Stomach (tissue), 19 donors: ENCODE measurements at places on chromosomes 1 and 21. TPM values are rescaled to one million over a fixed set of nuclear protein-coding genes. Genes with fewer than 3 reads are reported as not detected.

Gene OR10Z1
- total RNA-seq: not detected

Gene SLC2A1
- 8.2 TPM for total RNA-seq

Gene ARHGEF19
- total RNA-seq: 3.5 TPM

GRCh38 chr1:44254392-44254910 is 41.2 kb downstream of the DMAP1 start:
- H3K27ac ChIP-seq: no peak overlapping the region
- DNase-seq: no peak
- no peak overlapping the region for H3K4me3 ChIP-seq
- no peaks in the 10 kb centered on the region for H3K36me3 ChIP-seq

DNA sequence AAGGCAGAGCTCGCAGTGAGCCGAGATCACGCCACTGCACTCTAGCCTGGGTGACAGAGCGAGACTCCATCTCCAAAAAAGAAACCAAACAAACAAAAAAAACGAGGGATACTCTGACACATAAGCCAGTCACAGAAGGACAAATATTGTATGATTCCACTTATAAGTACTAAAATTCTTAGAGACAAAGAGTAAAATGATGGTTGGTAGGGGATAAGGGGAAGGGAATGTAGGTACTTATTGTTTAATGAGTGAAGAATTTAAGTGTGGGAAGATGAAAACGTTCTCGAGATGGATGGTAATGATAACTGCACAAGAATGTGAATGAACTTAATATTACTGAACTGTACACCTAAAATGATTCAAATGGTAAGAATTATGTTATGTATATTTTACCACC is 66.7 kb upstream of the GUCA2A start:
- H3K4me1 ChIP-seq: peaks cover 28% of the 10 kb centered on the region
- no peaks in the 10 kb centered on the region for H3K27me3 ChIP-seq
- H3K27ac ChIP-seq: no peak overlapping the region
- DNase-seq: no peak

Gene RGS13
- total RNA-seq: 1.4 TPM

Gene ARHGAP30
- 7.5 TPM for total RNA-seq

DNA sequence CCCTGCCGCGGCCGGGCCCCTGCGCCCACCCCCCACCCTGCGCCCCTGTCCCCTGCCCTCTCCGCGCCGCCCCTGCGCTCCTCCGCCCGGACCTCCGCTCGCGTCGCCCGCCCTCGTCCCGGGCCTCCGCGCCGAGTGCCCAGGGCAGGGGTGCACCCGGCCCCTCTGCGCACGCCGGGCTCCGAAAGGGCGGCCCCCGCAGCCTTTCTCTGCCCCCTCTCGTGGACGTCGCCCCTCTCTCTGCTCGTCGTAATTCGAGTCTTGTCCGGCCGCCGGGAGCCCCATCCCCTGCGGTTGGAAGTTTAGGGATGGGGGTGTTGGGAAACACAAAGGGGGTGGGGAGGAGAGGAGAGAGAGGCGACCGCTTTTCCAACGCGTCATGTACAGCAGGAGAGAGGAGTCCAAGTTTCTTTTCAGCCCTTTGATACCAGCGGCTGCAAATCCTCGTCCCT is 407 bp downstream of the GALNT2 start:
- H3K4me1 ChIP-seq: peaks cover 33% of the 10 kb centered on the region
- DNase-seq: peak; percentile 73
- peak overlapping the region; percentile 82 for H3K4me3 ChIP-seq
- H3K36me3 ChIP-seq: no peaks in the 10 kb centered on the region

DNA sequence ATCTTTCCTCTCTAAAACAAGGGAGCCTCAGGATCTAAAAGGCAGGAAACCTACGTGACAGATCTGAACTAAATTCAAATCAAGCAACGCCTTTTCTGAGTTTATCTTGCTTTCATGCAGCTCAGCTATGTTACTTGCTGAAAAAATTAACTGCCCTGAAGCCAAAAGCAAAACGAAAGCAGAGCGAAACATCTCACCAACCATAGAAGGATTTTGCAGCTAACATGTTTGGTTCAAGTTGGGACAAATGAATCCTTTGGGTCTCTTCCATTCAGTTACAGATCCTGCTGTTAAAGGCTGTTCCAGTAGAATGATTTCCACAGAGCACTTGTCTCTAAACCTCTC is 482 bp downstream of the SLC2A5 start:
- DNase-seq: no peak
- H3K4me1 ChIP-seq: peaks cover 34% of the 10 kb centered on the region
- no peaks in the 10 kb centered on the region for H3K27me3 ChIP-seq
- H3K27ac ChIP-seq: peak overlapping the region; percentile 55

GRCh38 chr1:164834641-164835040 is 275.7 kb downstream of the PBX1 start:
- no peak overlapping the region for H3K27ac ChIP-seq
- H3K4me3 ChIP-seq: no peak overlapping the region
- no peaks in the 10 kb centered on the region for H3K27me3 ChIP-seq
- no peaks in the 10 kb centered on the region for H3K36me3 ChIP-seq
- no peak for DNase-seq
- peaks cover 37% of the 10 kb centered on the region for H3K4me1 ChIP-seq

- no peaks in the 10 kb centered on the region for H3K27me3 ChIP-seq
- H3K36me3 ChIP-seq: no peaks in the 10 kb centered on the region
- no peaks in the 10 kb centered on the region for H3K4me1 ChIP-seq
- H3K27ac ChIP-seq: no peak overlapping the region
- no peak for DNase-seq
These were observed 56.9 kb downstream of the TRIM11 start for GRCh38 chr1:228349701-228350171.

Gene PCBP3
- total RNA-seq: 4.2 TPM

DNA sequence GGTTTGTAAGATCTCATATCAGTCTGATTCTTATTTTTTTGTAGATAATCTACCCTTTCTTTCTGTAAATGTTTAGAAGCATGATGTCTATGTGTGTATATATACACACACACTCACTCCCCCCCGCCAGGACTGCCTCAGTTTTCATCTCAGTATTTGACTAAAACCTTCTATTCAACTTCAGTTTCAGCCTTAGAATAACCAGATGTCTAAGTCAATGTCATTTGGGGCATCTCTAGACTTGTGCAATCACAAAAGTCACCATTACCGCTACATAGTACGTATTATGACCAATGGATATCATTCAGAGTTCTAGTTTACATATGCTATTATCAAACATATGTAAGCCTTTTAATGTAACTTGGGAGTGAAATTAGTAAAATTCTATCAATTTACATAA is 53.3 kb upstream of the BOLA1 start:
- H3K4me3 ChIP-seq: no peak overlapping the region
- H3K27ac ChIP-seq: no peak overlapping the region
- no peak for DNase-seq

Gene TBX19
- not detected for total RNA-seq

GRCh38 chr1:60841116-60842046 is 241.0 kb upstream of the NFIA start:
- no peak overlapping the region for H3K4me3 ChIP-seq
- no peaks in the 10 kb centered on the region for H3K27me3 ChIP-seq
- no peak overlapping the region for H3K27ac ChIP-seq
- no peaks in the 10 kb centered on the region for H3K36me3 ChIP-seq
- no peak for DNase-seq
- no peaks in the 10 kb centered on the region for H3K4me1 ChIP-seq

Gene AGO4
- 8.8 TPM for total RNA-seq

Gene KRTAP11-1
- not detected for total RNA-seq

Gene LRRN2
- 4.1 TPM for total RNA-seq

GRCh38 chr1:88608139-88608943 is 75.7 kb upstream of the PKN2 start:
- no peak for DNase-seq
- H3K4me1 ChIP-seq: no peaks in the 10 kb centered on the region
- no peaks in the 10 kb centered on the region for H3K36me3 ChIP-seq
- H3K4me3 ChIP-seq: no peak overlapping the region
- H3K27ac ChIP-seq: no peak overlapping the region
- no peaks in the 10 kb centered on the region for H3K27me3 ChIP-seq

Gene SPRR1A
- not detected for total RNA-seq

GRCh38 chr1:205286335-205286950 is 35.1 kb downstream of the NUAK2 start:
- no peaks in the 10 kb centered on the region for H3K36me3 ChIP-seq
- no peaks in the 10 kb centered on the region for H3K27me3 ChIP-seq
- no peak overlapping the region for H3K4me3 ChIP-seq
- H3K4me1 ChIP-seq: peaks cover 26% of the 10 kb centered on the region
- no peak for DNase-seq
- H3K27ac ChIP-seq: peak overlapping the region; percentile 71

Gene TRAF3IP3
- 2.2 TPM for total RNA-seq

DNA sequence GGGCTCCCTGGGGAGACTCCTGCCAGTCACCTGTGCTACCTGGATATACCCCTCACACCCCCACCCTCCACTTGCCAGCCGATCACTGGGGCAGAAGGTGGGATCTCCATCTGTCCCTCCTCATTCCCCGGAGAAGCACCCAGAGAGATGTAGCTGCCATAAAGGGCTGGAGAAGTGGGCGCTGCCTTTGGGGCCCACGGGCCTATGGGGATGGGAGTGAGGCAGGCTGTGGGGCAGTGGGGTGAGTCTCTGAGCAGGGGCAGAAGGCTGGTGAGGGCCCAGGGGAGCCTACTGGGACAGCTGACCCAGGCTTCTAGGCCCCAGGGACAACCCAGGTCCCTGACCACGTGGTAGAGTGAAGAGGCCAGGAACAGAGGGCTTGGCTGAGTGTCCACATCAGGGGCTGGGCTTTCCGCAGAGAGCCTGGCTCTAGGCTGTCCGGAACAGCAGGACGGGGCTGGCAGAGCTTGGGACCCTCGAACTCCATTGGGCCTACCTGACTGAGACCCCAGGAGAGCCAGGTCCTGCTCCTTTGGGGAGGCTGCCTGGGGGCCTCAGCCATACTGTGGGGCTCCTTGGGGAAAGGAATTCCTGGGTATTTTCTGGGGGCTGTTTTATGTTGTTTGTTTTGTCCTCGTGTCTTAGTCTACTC is 205.9 kb upstream of the VAMP3 start:
- no peaks in the 10 kb centered on the region for H3K27me3 ChIP-seq
- DNase-seq: no peak
- H3K36me3 ChIP-seq: no peaks in the 10 kb centered on the region

GRCh38 chr1:245345191-245345884 is 190.6 kb downstream of the KIF26B start:
- H3K36me3 ChIP-seq: no peaks in the 10 kb centered on the region
- no peaks in the 10 kb centered on the region for H3K4me1 ChIP-seq
- no peak overlapping the region for H3K27ac ChIP-seq
- no peaks in the 10 kb centered on the region for H3K27me3 ChIP-seq
- DNase-seq: peak; percentile 42
- H3K4me3 ChIP-seq: peak overlapping the region; percentile 19

DNA sequence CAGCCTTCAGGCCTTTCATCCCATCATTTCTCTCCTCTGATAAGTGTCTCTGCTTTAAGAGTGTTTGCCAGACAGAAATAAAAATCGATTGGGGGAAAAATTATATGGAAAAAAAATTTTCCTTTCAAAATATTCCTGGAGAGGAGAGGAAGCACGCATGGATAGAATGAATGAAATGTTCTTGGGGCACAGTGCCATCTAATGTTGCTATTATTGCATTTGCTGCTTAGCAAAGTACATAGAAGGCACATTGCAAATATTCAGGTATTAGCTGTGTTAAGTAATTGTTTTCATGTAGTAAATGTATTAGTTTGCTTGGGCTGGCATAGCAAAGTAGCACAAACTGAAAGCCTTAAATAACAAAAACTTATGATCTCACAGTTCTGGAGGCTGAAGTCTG is 18.1 kb downstream of the B3GALT5 start:
- no peak overlapping the region for H3K4me3 ChIP-seq
- H3K36me3 ChIP-seq: no peaks in the 10 kb centered on the region
- H3K27ac ChIP-seq: no peak overlapping the region
- H3K27me3 ChIP-seq: no peaks in the 10 kb centered on the region
- H3K4me1 ChIP-seq: no peaks in the 10 kb centered on the region

DNA sequence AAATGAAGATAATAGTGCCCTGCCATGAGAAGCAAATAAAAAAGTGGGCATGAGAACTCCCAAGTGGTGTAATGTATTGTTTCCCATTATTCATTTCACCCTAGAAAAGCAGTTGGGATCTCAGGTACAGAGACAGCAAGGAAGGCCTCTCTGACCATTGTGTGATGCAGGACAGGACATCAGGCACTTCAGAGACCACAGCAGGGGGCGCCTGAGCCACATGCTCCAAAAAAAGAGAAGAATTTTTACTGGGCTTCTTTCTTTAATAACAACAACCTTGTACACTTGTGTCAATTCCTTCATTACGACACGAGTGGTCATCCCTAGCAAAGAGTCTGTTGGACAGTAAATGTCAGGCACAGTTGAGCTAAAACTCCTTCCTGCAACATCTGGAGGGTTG is 533.3 kb downstream of the OMA1 start:
- no peaks in the 10 kb centered on the region for H3K36me3 ChIP-seq
- no peak overlapping the region for H3K27ac ChIP-seq
- no peaks in the 10 kb centered on the region for H3K27me3 ChIP-seq
- no peak for DNase-seq
- no peaks in the 10 kb centered on the region for H3K4me1 ChIP-seq

- H3K36me3 ChIP-seq: no peaks in the 10 kb centered on the region
- H3K4me3 ChIP-seq: no peak overlapping the region
- H3K27me3 ChIP-seq: no peaks in the 10 kb centered on the region
These were observed 146.1 kb upstream of the FGGY start for GRCh38 chr1:59150577-59151386.
